NCI-H1436 treated with DMSO at 0.1 percent for 48 hours (cell line): ENCODE measurements at places on chromosomes 2 and 18.
A peak's percentile ranks its signal among the peaks of the same experiment; 100 is the strongest.

- DNase-seq = no peak
Measured at GRCh38 chr18:23387265-23387664, 65.8 kb upstream of the RIOK3 start.

GRCh38 chr2:96921561-96922319 lies 51.9 kb upstream of the SEMA4C start:
- no peak for DNase-seq

DNA sequence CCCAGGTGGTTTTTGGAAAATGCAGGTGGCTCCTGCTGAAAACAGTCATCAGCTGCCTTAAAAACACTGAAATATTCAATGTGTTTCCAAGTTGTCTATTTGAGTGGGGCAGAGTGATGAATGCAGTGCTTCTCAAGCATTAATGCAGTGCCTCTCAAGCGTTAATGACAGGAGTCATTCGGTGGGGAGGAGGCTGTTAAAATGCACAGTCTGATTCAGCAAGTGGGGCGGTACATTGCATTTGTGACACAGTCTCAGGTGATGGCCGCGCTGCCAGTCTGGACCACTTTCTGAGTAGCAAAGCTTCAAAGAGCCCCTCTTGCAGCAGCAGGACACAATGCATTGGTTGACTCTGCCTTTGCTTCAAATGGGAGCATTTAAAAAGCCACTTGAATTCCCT lies 231.4 kb upstream of the RGPD4 start:
- peak; percentile 72 for DNase-seq

- DNase-seq = no peak
Measured at GRCh38 chr2:143497726-143498125, 368.5 kb downstream of the ARHGAP15 start.

- DNase-seq = no peak
Measured at GRCh38 chr2:225002656-225003045, 39.6 kb downstream of the DOCK10 start.
